Activated naive CD8-positive, alpha-beta T cell treated with anti-CD3 and anti-CD28 coated beads, Interleukin-2, amount 50 U/mL, for 16 hours (primary cell): ENCODE measurements at places on chromosomes 3 and 15.

DNA sequence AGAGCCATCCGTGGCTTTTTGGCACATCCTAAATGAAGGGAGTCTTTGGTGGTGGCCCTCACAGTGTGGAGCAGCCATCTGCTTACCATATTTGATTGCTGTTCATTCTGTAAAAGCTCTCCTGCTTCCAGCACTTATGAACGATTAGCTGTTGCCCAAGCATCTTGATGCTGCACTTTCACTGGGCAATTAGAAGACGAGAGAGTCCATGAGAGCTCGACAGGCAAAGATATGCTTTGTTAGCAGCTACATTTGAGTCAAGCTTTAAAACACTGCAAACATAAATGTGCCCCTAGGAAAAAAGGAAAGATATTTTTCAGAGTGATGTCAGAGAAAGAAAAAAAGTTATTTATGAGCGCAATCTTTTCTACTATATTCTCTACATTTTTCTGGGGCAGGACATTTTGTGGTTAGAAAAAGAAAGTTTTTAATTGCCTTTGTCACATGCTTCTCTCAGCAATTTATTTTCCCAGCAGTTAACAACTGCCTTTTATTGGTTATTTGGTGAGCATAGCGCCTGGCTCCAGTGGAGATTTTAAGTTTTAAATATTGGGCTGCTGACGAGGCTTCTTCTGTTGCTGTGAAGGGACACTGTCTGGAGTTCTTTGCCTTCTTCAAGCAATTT, 468.4 kb downstream of the C3orf38 start:
- no peak for DNase-seq

DNA sequence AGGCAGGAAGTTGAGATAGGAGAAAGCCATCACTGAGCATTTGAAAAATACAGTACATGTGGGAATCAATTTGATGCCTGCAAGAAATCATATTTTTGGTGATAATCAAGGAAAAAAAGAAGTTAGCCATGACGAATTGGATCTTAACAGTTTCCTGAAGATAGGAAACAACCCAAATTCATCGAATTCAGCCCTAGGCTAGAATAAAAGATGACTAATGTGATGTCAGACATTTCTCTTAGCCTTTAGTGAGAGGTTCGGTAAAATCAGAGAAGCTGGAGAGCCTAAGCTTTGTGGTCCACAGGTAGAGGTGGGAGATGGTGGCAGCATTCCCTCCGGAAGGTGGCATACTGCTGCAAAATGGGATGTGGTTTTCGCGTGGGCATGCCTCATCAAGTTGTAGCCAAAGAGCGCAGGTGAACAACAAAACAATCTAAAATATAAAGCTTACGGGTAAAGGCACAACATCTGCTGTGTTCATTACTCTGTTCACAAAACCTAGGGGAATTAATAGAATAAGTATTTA, 144.1 kb upstream of the ALCAM start:
- DNase-seq, result no peak

DNA sequence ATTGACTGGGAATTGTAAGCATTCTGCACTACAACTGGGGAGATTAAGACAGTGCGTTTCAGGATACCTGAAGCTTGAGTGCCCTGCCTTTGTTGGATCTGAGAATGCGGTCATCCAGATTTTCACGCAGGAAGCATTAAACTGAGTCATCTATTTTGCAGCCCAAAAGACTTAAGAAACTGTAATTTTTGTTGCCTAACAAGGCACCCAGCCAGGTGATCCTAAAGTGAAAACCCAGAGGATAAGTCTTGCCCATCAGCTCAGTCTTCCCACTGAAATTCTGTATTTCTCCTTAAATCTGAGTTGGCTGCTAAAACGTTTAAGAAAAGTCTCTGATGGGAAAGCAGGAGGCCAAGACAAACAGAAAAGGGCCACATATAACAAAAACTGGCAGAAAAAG, 242.5 kb upstream of the TMCO5A start:
- DNase-seq, result no peak

- no peak for DNase-seq
Measured at GRCh38 chr15:68909601-68910100, 20.7 kb upstream of the SPESP1 start.

GRCh38 chr3:51280176-51280575, 104.9 kb upstream of the MANF start:
- DNase-seq, result no peak

DNA sequence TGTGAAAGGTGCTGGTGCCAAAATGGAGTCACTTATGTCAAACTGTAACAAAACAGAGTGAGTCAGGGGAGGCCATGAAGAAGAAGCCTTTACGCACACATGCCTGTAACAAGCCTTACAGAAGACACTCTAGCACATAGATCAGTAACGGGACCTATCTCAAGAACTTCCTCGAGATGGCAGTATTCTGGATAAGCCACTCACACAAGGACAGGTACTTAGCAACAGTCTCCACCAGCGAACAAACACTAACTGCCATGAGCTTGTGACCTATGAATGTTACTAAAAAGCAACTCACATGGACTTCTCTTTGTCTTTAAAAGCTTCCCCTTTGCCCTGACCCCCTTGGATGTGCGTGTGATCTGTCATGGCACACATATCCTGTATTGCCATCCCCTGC, 235.1 kb downstream of the CD47 start:
- no peak for DNase-seq
